HCEC 1CT (cell line): ENCODE measurements at places on chromosomes 6 and 20.

- DNase-seq: no peak
Measured at GRCh38 chr20:59938696-59939051, 1.4 kb downstream of the PPP1R3D start.

DNA sequence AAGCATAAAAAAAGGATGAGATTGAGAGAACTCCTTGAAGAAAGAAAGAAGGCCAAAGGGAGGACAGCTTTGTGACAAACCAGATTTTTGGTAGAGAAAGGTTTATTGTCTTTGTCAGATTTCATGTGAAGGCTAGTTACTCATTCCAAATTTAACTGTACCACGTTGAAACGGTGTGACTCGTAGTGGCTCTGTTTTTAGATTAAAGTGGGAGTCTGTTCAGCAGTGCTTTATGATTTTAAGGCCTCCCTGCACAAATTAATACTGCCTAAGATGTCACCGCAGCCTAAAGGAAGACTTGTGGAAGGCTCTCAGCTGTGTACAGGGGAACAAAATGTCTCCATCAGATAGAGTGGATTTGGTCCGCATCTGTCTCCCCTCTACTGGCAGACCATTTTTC is 35.9 kb downstream of the CDC40 start:
- no peak for DNase-seq

- peak; percentile 1 for DNase-seq
Measured at GRCh38 chr20:8829256-8829655, 239.6 kb upstream of the PLCB4 start.

DNA sequence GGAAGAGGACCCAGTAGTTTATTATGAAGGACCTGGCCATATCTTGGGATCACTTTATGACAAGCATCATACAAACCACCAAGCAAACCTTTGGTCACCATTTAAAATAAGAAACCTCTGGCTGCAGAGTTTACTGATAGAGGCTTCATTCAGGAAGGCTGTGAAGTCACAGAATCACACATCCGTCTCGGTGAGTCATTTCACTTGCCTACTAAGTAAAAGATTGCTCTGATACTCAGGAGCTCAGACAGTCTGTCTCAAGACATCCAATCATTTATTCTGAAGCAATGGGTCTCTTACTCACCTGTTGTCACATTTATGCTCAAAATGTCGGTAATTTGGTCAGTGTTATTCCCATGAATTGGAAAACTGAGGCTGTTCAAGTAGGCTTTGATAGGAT is 33.7 kb downstream of the ADGRF5 start:
- no peak for DNase-seq

GRCh38 chr6:17226786-17227233 is 54.4 kb upstream of the RBM24 start:
- no peak for DNase-seq

DNA sequence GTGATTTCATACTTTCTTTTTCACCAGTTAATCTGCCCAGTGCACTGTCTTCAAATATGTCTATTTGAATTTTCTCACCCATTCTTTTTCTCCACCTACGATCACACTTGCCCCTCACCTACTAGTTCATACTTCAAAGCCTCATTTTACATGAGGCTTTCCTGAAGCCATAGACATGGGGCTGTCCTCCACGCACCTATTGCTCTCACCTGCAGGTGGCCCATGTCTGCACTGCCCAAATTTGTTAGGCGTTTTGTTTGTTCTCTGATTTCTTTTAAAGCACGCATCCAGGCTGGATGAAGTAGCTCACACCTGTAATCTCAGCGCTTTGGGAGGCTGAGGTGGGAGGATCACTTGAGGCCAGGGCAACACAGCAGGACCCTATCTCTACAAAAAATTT is 106.8 kb upstream of the RIPOR2 start:
- DNase-seq: no peak

- no peak for DNase-seq
Measured at GRCh38 chr6:168641446-168641845, 200.5 kb downstream of the SMOC2 start.

- DNase-seq: no peak
Measured at GRCh38 chr6:157649311-157650260, 173.5 kb upstream of the SNX9 start.

DNA sequence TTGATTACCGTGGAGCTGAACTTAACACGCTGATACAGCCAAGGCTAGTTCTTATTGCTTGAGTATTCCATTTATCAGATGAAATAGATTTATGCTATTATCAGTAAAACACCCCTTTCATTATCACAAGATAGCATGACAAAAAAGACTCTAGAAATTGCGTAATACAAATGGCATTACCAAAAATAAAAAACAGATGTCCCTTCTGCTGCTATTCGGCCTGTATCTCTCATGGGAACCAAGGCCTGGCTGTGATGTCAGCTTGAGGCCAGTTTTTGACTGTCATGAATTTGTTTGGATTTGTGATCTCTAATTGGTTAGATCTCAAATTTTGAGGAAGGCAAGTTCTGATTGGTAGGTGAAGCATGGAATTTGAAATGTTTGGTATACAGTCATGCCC is 25.2 kb downstream of the MEI4 start:
- no peak for DNase-seq

DNA sequence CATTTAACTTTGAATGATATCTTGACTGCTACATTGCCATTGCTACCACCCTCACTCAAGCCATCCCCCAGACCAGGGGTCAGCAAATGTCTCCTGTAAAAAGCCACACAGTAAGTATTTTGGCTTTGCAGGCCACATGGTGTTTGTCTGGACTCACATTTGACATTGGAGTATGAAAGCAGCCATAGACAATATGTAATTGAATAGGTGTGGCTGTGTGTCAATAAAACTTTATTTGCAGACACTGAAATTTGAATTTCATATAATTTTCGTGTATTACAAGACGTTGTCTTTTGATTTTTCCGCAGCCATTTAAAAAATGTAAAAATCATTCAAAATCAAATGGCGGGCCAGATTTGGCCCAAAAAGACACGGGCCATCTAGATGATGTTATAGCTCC is 36.3 kb upstream of the OCSTAMP start:
- no peak for DNase-seq

GRCh38 chr20:10551732-10552724 is 116.9 kb downstream of the SLX4IP start:
- DNase-seq: no peak

GRCh38 chr20:48921883-48922820 is 641 bp downstream of the ARFGEF2 start:
- peak; percentile 72 for DNase-seq

DNA sequence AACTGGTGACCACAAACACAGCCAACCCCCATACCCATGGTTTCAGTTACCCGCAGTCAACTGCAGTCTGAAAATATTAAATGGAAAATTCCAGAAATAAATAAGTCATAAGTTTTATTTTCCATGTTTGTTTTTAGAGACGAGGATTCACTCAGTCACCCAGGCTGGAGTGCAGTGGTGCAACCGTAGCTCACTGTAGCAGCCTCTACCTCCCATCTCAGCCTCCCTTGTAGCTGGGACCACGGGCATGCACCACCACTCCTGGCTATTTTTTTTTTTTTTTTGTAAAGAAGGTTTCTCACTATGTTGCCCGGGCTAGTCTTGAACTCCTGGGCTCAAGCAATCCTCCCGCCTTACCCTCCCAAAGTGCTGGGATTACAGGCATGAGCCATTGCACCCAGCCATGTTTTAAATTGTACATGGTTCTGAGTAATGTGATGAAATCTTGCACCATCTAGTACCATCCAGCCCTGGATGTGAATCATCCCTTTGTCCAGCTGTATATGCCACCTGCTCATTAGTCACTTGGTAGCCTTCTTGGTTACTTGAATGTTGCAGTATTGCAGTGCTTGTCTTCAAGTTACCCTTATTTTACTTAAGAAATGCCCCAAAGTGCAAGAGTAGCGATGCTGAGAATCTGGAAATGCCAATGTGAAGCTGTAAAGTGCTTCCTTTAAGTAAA is 14.5 kb downstream of the CSNK2A1 start:
- peak; percentile 91 for DNase-seq

- no peak for DNase-seq
Measured at GRCh38 chr20:43949741-43950618, 35.3 kb downstream of the TOX2 start.

- DNase-seq: no peak
Measured at GRCh38 chr20:17403461-17403860, 127.7 kb downstream of the BFSP1 start.

- DNase-seq: no peak
Measured at GRCh38 chr6:41586252-41587007, 40.2 kb downstream of the FOXP4 start.

DNA sequence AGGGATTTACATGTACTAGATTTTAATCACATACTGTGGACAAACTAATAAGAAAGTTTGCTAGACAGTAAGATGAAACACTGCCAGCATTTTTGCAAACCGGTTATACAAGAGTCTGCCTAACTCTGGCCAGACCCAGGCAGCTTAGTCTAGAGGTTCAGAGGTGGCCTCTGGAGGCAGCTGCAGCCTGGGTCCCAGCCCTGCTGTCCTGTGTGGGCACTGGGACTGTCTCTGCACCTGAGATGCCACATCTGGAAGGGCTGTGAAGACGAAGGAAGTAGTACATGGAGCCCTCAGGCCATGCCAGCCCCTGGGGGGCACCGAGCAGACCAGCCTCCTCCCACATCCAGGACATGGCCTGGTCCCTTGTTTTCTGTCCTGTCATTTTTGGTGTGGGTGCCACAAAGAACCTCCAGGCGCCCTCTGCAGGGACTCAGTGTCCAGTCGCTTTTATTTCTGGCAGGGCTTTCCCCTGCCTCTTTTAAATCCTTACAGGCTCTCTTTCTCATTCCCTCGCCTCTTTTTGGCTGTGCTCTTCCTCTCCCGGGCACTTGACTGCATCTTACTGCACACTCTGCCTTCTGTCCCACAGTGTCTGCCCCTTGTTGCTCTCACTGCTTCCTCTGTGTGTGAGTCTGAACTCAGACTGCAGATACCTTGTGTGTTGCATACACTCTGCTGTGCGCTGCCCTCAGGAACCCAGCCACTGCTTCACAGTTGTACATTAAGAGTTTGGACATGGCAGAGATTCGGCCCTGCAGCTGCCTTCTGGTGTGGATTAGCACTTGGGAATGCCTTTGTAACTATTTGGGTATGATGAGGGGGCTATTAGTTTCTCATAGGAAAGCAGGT is 216.7 kb downstream of the ZDHHC14 start:
- peak; percentile 52 for DNase-seq

GRCh38 chr6:100176311-100176950 is 182.4 kb upstream of the MCHR2 start:
- DNase-seq: peak; percentile 76

DNA sequence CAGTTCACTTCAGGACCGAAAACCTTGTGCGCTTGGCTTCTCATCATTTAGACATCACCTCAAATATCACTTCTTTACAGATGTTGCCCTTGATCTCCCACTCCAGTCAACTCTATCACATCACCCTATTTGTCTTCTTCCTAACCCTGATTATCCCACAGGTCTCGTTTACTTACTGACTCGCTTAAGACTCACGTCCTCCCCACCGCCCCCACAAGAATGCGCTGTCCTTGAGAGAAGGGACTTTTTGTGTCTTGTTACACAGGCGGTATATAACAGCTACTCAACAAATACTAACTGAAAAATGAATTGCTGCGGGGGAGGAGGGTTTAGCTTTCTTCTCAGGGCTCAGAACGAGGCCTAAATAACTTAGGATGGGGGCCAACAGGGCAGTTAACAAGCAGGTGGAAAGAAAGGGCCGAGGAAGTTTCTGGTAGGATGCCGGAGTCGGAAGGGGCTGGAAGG is 527 bp downstream of the TOMM34 start:
- peak; percentile 47 for DNase-seq

GRCh38 chr6:148461986-148462577 is 119.4 kb downstream of the SASH1 start:
- DNase-seq: no peak

DNA sequence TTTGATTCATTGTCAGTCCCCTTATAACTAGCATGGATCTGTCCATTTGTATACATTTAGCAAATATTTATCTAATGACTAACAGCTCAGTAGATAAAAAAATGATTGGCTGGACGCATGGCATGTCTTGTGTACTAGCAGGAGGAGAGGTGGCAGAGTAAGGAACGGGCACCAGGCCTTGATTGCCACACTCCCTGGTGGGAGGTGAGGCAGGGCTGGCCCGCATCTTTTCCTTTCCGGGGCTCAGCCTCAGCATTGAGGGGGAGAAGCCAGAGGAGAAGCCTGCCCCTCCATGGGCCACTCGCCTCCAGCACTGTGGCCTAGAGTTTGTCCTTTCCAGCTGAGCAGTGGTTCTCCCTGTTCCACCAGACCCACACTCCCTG is 84.9 kb upstream of the TMEM181 start:
- peak; percentile 76 for DNase-seq

- DNase-seq: no peak
Measured at GRCh38 chr6:162562041-162562440, 165.5 kb downstream of the PRKN start.

DNA sequence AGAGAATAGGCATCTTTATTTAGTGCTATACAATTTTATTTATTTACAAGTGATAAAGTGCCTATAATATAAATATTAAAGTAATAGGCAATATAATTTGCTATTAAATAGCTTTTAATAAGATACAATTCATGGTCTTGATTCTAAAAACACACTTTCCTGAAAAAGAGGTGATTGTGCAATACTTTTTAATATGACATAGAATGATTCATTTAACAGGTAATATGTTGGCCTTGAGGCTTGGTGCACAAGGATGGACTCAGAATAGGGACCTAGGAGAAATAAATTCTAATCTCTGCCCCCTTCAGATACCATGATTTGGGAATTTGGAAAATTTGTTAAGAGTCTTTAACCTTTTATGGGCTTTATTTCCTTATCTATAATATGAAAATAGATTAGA is 149.9 kb upstream of the FUT9 start:
- DNase-seq: no peak

GRCh38 chr6:81491454-81492101 is 260.9 kb downstream of the TENT5A start:
- no peak for DNase-seq

- no peak for DNase-seq
Measured at GRCh38 chr6:41502917-41503671, 43.1 kb upstream of the FOXP4 start.

- DNase-seq: peak; percentile 41
Measured at GRCh38 chr6:41424370-41425058, 89.1 kb downstream of the NCR2 start.

- DNase-seq: no peak
Measured at GRCh38 chr6:83878902-83879644, 19.6 kb downstream of the CYB5R4 start.

- no peak for DNase-seq
Measured at GRCh38 chr6:135759831-135760230, 91.7 kb upstream of the PDE7B start.

DNA sequence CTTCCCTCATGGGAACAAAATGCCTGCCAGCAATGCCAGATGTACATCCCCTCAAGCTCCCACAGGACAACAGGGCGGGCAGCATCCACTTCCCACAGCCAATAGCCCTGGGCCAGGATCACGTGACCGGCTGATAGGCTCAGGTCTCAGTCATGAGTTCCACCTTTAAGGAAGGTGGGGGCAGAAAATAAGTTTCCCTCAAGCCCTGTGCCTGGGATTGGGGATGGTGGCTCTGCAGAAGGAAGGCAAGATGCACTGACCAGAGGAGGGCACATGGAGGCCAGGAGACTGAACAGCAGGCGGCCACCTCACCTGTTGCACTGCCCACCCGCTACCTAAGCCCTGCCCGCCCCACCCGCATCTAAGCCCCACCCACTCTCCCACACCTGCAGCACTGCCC is 149.1 kb downstream of the BMP7 start:
- DNase-seq: no peak
